Kidney tubule cell (primary cell): ENCODE measurements at places on chromosomes 5 and 9.

DNA sequence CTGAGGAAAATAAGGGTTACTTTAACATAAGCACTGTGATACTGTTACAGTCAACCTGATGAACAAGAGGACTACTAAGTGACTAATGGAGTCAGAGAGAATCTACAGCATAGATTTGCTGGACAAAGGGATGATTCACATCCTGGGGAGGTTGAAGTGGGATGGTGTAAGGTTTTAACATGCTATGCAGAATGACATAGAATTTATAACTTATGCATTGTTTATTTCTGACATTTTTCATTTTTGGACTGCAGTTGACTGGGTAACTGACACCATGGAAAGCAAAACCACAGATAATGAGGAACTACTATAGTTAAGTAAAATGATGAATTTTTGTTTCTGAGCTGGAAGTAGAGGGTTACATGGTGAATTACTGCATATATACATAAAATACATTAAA, 389.2 kb downstream of the MAT2B start:
- peak; percentile 32 for DNase-seq

DNA sequence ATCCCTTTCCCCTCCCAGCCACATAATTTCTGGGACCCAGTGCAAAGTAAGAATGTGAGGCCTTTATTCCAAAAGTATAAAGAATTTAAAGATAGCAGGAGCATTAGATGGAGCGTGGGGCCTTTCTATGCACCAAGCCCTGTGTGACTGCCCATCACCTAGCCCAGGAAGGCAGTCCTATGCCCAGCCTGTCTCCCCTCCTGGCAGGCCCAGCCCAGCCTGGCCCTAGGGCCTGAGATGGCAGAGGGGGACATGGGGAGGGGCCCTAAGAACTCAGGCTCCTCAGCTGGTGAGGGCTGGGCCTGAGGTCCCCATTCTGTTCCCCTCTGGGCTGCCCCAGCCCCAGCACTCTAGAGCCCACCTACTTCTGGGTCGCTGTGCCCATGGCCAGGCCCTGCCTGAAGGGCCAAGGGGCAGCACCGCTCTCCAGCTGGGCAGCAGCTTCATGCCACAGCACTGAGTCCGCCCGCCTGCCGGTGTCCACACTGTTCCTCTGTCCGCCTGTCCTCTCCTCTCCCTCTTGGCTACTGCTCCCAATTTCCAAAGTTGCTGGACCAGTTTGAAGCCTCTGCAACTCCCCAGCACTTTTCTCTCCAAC, 995 bp upstream of the SLC23A1 start:
- no peak for DNase-seq

GRCh38 chr5:28408651-28409050, 1370.3 kb upstream of the CDH9 start:
- no peak for DNase-seq

DNA sequence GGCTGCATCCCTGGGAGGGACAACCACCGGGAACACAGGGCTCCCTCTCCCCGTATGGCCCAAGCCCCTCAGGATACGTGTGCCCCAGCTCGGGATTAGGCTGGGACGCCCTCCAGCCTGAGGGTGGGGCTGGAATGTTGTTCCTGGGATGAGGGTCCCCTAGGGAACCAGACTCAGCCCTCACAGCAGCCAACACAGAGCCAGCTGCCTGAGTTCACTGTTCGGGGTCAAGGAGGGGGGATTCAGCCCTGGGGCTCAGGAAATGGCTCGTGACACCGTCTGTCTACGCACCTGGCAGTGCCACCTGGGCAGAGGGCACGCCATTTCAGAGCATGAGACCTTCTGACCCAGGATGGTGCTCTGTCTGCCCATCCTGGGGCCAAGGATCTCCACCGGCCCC, 8.9 kb downstream of the RNF44 start:
- no peak for DNase-seq

GRCh38 chr9:129203556-129203909, 25.5 kb upstream of the IER5L start:
- no peak for DNase-seq

- peak; percentile 73 for DNase-seq
Observed at GRCh38 chr9:113154471-113154870, 3.7 kb downstream of the SLC31A2 start.

GRCh38 chr5:151718646-151719045, 31.9 kb upstream of the SPARC start:
- DNase-seq, result no peak

DNA sequence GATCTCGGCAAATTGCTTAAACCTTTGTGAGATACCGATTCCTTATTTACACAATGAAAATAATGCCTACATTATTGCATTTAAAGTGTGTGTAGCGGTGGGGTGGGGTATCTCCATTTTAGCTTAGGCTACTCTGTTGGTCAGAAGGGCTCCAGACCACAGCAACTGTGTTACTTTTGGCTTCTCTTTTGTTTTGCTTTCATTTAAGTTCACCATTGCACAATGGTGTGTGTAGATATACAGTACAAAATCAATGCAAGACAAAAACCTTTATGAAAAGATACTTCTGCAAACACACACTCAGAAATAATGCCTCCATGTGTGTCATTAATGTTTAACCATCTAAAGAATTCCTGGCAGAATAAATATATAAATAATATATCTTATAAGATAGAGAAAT, 279.4 kb downstream of the FBXL17 start:
- DNase-seq, result no peak

GRCh38 chr5:148759101-148759500, 67.3 kb upstream of the ADRB2 start:
- DNase-seq, result no peak

DNA sequence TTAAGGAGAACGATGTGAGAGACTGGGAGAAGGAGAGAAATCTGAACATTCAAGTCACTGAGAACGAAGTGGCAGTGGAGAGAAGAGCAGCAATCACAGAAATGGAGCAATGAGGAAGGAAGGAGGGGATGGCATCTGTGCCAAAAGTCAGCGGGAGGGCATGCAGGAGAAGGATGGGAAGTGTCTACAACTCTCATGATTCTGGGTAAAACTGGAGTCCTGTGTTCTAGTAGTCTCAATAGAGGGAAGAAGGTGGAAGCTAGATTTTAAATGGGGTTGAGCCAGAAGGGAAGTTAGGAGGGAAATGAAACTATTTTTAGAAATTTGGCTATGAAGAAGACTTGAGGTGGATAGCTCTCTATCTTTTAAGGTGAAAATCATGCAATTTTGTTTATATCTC, 39.1 kb upstream of the SPATA31C2 start:
- no peak for DNase-seq

- no peak for DNase-seq
Observed at GRCh38 chr5:83987513-83988292, 267.0 kb upstream of the HAPLN1 start.

DNA sequence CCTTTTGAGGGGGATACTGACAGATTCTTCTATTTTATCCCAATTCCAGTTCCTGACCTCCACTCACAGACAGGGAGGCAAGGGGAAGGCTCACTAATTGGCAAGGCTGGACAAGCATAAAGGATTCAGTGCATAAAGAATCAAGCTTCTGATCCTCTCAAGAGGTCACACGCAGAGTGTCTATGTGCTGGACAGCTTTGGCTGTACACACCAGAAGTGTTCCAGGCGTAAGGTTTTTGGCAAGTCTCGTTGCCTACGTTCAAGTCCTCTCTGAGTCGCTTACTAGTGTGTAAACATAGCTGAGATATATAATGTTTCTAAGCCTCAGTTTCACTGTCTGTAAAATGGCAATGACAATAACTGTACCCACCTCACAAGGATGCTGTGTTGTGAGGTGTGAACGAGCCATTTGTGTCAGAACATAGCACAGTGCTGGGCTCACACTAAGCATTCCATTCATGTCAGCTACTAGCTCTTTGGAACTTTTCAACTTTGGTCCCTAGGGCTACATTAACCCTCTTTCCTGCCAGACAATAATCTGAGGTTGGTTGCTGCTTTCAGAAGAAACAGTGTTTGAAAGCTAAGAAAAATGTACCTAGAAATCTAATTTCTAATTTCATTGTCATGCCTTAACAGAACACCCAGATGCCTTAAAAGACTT, 52.1 kb downstream of the PALM2AKAP2 start:
- DNase-seq, result no peak

DNA sequence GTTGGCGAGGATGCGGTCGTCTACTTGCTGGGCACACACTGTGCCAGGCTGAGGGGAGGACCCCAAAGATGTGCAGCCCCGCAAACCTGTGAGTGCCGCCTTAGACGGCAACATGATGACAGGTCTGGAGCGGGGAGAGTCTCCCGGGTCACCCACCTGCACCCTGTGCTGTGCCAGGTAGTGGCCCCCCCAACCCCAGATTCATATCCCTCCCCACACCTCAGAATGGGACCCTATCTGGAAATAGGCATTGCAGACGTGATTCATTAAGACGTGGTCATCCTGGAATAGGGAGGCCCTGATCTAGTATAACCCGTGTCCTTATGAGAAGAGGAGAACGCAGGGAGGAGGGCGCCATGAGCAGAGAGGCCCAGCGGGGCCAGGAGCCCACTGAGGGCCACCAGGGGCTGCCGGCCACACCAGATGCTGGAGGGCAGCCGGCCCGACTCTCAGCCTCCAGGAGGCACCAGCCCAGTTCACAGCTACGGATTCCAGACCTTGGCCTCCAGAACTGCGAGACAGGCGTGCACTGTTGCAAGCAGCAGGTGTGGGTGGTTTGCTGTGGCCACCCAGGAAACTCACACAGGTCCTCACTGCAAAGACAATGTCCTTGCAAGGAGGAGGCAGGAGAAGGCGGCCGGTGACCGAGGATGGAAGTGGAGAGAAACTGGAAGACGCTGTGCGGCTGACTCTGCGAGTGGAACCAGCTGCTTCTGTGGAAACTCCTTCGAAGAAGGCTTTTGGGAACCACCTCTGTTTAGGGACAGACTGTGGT, 131.9 kb upstream of the LPCAT1 start:
- DNase-seq, result no peak

DNA sequence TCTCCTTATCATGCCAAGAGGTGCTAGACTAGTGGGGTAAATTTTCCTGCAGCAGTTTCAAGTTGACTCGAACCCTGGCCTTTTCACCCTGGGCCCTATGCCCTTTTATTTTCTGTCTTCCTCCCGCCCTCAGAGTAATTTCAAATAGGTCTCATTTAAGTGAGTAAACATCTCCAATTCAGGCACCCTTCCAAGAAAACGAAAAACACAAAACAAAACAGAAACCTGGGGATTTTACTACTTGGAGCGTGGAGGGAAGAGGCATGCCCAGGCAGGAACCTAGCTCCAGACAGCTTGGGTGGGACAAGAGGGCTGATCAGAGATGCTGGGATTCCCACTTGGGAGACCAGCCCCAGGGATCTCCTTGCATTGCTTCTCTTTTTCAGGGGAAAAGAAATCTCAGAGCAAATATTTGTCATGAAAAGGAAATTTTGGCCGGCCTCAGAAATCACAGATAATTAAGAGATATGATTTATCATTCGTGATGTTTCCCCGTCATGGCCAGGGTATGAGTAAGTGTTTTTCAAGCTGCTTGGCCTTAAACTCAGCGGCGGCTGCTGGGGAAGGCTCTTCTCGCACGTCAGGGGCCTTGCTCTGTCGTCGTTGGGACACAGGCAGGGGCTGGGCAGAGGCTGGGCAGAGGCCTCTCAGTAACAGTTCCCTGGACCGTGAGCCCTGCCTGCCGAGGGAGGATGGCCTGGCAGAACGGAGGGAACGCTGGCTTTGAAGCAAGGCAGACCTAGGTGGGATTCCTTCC, 248.6 kb upstream of the KLF4 start:
- DNase-seq, result peak; percentile 25

GRCh38 chr5:180806351-180807011, 3.9 kb upstream of the MGAT1 start:
- peak; percentile 66 for DNase-seq

- DNase-seq, result no peak
Observed at GRCh38 chr9:134189145-134189469, 24.7 kb upstream of the RNU6ATAC start.
